Occipital lobe (tissue), 3 donors: ENCODE measurements at places on chromosomes 11 and 22. TPM values are rescaled to one million over a fixed set of nuclear protein-coding genes. Genes with fewer than 3 reads are reported as not detected.

- DNase-seq: no peak
Measured at GRCh38 chr11:75663808-75664207, 5.0 kb downstream of the MAP6 start.

Gene PHETA2
- total RNA-seq: 3.0 TPM

- DNase-seq: no peak
Measured at GRCh38 chr11:66119348-66120133, 49.5 kb downstream of the PACS1 start.

Gene MUC15
- not detected for total RNA-seq

Gene SLC6A5
- total RNA-seq: not detected

GRCh38 chr11:117417342-117417741 is 89.7 kb downstream of the CEP164 start:
- no peak for DNase-seq

DNA sequence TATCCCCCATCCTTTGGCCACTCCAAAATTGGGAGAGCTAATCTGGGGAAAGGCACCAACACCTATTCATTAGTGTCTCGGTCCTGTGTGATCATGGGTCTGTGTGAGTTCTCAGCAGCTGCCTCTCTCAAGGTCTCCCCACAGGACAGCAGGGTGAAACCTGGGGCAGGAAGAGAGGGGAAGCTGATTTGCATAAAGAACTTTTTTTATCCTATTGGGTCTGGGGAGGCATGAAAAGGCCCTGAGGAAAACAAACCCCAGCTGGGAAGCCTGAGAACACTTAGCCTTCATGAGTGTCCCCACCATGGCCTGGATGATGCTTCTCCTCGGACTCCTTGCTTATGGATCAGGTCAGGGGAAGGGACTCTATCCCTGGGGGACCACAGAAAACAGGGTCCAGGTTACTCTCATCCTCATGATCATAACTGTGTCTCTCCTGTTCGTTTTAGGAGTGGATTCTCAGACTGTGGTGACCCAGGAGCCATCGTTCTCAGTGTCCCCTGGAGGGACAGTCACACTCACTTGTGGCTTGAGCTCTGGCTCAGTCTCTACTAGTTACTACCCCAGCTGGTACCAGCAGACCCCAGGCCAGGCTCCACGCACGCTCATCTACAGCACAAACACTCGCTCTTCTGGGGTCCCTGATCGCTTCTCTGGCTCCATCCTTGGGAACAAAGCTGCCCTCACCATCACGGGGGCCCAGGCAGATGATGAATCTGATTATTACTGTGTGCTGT is 116.0 kb upstream of the TOP3B start:
- DNase-seq: no peak

GRCh38 chr11:33894398-33894746 is 2.5 kb upstream of the LMO2 start:
- no peak for DNase-seq
